ENCODE measurements at places on chromosomes 2 and 18.

- no peak for DNase-seq
These were observed 97.0 kb downstream of the XRCC5 start for GRCh38 chr2:216206041-216206703.

DNA sequence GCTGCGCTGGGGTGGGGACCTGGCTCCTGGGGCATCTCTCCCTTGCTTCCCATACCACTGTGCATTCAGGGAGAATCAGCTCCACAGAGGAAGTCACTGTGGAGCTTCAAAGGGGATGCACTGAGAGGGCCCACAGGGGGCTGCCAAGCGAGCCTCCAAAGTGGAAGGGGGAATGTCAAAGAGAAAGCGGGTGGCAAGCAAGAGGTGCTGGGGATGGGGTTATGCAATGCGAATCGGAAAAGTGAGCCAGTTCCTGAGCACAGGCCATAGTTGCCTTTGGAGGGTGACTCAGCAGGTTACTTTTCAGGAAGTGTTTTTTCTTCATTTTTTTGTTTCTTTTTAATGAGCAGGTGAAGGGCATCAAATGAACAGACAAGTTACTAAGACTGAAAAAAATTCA is 17.6 kb downstream of the PMAIP1 start:
- no peak for DNase-seq

GRCh38 chr2:166341426-166341825 is 34.3 kb downstream of the SCN9A start:
- no peak for DNase-seq

- DNase-seq: no peak
These were observed 1601.1 kb downstream of the SUCLG1 start for GRCh38 chr2:82857967-82858366.

- no peak for DNase-seq
These were observed 61.7 kb upstream of the NCK2 start for GRCh38 chr2:105683011-105683492.

GRCh38 chr2:112836163-112836560 is 417 bp downstream of the IL1B start:
- DNase-seq: no peak

- DNase-seq: no peak
These were observed 1.8 kb downstream of the SCN9A start for GRCh38 chr2:166373951-166374350.

GRCh38 chr2:133166031-133166430 is 402.2 kb downstream of the NCKAP5 start:
- DNase-seq: no peak

- DNase-seq: no peak
These were observed 640.1 kb downstream of the EPHA4 start for GRCh38 chr2:220932041-220932440.

- no peak for DNase-seq
These were observed 288.1 kb downstream of the EPHA4 start for GRCh38 chr2:221283896-221284545.

- DNase-seq: no peak
These were observed 140.1 kb upstream of the SMAD7 start for GRCh38 chr18:49090901-49091300.

DNA sequence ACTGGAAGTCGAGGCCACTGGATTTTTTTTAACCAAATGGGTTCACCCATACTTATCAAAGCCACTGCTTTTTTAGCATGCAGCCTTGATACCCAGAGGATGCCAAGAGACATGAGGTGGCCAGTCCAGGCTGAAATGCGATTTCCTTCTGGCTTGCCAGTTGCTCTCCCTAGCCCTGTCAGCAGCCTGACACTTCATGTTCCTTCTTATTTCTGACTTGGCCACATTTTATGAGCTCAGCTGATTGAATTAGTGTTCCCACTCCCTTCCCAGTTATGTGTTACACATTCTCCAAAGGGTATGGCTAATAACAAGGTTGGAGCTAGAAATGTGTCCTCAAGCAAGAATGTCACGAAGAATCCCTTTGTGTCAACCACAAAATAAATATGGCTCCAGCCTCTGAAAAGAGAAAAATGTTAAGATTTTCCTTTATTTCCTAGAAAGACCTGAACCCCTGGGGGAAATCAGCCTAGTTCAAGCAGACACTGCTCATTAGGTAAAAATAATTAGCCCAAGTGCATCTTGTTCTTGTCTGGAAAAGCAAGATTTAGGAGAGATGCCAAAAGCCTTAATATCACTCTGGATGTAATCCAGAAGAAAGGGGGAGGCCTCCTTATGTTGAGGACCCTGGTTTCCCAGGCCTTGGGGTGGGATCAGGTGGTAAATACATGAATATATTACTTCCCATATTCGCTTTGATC is 121.7 kb upstream of the TACR1 start:
- no peak for DNase-seq

DNA sequence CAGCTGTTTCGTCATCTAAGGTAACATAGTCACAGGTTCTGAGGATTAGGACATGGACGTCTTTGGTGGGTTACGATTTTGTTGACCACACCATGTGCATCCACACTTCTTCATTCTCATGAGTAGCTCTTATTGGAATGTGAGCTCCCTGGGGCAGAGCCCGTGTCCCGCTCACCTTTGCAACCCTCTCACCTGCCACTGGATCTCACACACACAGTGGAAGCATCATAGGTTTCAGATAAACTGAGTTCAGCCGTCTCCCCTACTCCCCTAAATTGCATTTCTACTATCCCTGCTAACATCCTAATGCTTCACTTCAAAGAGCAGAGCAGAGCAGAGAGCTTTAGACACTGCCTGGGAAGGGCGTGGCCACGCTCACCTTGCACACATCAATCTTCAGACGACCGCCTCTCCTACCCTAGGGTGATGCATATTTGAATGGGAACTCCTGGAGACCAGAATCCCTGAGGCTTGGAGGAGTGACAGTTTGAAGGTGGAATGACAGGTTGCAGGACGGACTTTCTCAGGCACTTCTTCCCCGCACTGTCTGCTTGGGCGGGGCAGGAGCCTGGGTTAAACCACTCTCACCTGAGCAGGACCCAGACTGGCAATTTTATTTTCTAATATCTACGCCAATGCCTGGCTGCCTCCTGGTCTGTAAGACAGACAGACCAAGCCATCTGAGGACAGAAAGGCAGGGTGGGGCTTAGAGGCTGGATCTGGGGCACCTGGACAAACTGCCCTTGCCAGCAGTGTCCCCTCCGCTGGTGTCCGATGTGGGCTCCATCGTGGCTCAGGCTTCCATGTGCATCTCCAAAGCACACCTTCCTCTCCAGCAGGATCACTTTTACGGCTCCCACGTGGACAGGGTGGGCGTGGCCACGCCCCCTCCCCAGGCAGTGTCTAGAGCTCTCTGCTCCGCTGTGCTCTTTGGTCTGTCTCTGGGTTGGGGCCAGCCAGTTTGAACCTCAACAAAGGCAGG is 229.5 kb upstream of the COPS8 start:
- DNase-seq: no peak

DNA sequence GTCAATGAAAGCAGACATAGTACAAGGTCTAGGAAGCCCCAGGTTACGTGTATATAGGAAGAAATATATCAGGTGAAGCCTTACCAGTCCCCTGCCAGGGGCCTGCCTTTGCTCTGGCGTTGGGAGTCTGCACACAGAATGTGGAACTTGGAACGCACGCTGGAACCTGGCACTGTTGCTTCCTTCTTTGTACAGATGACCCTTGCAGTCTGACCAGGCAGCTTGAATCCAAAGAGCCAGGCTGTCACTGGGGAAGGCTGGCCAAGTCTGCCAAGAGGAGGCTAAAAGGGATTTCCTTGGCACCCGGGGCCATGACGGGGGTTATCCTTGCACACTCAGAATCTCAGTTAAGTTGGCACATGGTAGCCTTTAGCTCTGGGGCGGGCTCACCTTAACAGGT is 39.5 kb downstream of the TMEM247 start:
- no peak for DNase-seq

DNA sequence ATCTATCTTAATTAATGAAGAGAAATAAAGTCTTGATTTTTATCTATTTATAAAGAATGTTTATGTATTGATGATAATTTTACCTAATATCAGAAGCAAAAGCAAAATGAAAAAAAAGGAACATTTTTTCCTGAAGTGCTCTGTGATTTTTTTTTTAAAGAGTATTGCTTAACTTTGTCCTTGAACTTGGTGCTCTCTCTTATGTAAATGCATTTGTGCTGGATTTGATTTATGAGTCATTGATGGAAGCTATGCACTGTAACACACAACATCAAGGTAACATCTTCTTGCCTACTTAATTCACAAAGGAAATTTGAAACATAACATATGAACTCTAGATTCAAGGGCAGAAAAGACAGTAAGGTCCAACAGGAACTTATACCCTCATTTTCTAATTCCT is 312.9 kb upstream of the CDH19 start:
- DNase-seq: no peak

GRCh38 chr2:75494137-75494769 is 66.5 kb downstream of the EVA1A start:
- DNase-seq: no peak

DNA sequence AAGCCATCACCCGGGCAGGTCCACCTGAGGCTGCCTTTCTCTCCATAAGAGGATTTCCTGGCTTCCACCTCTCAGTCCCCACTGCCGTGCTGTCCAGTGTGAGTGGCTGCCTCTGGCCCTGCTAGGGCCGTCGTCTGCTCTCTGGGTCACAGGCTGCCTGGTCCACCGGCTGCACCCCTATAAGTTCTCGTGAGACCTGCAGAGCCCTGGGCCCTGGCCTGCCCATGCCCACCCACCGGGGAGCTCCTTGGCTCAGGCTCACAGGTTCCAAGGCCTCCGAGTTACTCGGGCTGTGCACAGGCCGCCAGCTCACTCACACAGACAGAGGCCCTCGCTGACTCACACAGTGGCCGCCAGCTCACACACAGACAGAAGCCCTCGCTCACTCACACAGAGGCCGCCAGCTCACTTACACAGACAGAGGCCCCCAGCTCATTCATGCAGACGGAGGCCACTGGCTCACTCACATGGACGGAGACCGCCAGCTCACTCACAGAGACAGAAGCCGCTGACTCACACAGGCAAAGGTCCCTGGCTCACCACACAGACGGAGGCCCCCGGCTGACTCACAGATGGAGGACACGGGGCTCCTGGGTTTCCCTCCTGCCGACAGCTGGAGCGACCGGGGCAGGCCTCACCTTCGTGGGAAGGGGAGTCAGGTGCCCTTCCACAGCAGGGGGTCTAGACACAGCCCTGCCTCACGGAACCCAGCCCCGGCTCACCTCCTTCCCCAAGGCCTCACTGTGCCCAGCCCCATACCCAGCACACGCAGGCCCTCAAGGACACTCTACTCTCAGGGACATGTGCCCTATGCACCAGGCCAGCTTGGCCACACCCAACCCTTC is 334.1 kb upstream of the MYT1L start:
- DNase-seq: no peak

Measured in activated CD4-positive, alpha-beta memory T cell treated with anti-CD3 and anti-CD28 coated beads for 36 hours (primary cell).